ENCODE measurements at places on chromosomes 11 and 22.

DNA sequence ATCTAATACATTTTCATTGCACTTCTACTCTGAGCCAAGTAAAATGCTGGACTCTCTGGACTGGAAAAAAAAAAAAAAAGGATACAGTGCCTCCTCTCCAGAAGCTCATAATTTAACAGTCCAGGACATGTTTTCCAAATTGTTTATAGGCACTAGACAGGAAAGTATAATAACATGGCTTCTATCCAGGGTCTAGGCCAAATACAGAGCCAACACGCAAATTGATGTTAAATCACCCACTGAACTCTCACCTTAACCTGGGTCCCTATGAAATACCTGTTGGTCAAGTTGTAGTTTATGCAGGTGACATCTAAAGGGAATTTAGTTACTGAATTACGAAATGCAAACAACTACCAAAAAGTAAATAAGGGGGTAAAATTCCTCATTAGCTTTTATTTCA lies 428.7 kb upstream of the LUZP2 start:
- no peak for DNase-seq

DNA sequence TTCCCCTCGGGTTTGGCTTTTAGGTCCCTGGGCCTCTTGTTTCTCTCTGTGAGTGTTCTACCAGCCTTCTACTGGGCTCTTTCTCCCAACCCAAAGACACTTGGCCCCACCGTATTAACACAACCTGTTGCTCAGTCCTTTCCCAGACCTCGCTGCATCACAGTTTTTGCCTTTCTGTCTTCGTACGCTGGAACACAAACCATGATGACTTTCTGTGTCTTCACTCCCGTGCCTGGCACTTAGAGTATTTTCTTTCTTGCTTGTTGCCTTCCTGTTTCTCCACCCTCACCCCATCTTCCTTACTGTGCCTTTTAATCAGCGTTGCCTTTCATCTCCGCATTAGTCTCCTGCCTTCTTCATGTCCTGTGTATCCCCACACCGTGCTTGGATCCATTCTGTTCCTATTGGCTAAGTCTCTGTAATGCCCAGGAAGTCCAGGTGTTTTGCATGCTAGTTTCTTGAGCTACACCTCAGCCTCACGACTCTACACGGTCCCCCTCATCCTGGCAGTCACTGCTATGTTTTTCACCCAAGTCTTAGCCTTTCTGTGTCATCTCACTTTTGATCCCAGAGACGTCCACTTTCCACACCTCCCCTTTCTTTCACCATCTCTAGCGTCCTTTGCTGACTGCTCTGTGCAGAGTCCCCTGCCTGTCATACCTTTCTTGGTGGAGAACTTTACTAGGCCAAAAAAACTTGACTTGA lies 1.6 kb downstream of the MARK2 start:
- DNase-seq, result no peak

DNA sequence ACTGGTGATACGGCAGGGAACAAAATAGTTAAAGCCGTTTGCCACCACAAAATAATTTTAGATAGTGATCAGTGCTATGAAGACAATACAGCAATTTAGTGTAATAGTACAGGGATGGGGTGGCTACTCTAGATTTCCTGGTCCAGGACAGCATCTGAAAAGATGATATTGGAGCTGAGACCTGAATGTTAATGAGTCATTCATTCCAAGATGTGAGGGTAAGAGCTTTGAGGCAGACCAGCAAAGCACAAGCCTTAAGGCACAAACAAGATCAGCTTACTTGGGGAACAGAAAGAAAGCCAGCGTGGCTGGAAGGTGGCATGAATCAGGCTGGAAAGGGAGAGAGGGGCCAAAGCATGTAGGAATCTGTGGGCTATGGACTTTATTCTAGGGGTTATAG lies 132.3 kb downstream of the TRIM44 start:
- DNase-seq, result peak; percentile 35

GRCh38 chr11:100545970-100546369 lies 141.1 kb upstream of the ARHGAP42 start:
- no peak for DNase-seq

GRCh38 chr11:104538313-104538712 lies 359.9 kb downstream of the CASP12 start:
- DNase-seq, result no peak

GRCh38 chr11:87076874-87077429 lies 39.2 kb downstream of the TMEM135 start:
- no peak for DNase-seq

DNA sequence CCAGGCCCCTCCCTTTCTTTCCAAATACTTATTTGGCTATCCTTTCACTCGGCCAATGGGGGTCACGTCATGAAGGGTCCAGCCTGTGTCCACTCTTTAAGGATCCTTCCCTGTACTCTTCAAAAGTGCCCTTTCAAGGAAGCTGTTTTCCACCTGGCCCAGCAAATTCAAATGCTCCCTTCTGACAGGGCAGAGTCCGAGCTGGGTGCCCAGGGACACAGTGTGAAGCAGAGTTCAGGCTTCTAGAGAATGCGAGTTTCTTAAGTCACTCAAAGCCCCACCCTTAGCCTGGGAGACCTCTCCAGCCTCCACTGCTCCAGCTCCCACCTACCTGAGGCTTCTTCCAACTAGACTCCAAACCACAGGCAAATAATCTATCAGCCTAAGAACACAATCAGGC lies 5.5 kb upstream of the APOA1 start:
- no peak for DNase-seq

DNA sequence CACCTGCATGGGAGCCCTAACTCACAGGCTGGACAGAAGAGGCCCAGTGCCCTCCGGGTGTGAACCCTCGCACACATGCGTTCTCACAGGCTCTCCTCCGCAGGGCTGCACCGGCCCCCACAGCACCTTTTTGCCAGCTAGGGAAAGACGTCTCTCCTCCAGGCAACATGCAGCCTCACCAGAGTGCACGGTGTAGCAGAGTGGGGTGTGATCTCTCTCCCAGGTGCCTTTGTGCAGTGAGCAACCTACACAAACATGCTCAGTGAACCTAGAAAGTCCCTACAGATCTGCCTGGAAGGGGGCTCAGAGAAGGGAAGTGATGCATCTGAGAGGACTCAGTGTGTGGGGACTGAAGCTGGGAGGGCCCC lies 3.7 kb upstream of the CARNS1 start:
- DNase-seq, result no peak

DNA sequence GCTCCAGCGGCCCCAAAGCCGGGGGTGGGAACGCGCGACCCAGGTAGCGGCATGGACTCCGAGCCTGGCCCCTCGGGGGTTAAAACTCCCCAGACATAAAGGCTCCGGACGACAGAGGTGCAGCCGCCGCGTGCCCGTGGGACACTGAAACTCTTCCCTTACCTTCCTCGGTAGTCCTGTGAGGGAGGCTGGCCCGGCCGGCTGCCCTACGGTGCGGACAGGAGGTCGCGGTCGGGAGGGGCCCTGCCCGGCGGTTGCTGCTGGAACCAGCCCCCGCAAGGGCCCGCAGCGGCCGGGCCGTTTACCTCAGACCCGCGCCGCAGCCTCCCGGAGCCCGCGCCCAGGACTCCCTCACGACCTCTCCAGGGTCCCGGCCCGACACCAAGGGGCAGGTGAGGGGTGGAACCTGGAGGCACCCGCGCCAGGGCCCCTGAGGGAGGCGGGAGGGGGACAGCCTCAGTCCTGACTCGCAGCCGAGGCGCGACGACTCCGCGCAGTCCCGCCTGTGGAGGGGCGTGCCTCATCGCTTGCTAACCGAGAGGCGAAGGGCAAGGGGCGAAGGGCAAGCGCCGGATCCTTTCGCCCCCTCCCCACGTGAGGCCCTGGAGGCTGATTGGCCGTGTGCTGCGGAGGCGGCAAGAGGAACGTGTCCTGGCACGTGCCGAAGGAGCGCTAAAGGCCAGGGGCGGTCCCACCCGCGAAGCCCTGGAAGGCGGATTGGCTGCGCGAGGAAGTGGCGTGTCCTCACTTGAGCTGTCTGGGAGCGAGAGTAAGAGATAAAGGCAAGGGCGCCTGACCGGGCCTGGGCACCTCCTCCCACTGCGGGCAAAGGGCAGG lies at the start of gene UPB1:
UPB1 (plus strand) TSS at position 805 of the 837 bp plus-strand sequence. CDS start 72 bp downstream, outside the sequence.
- DNase-seq, result no peak

- no peak for DNase-seq
Measured at GRCh38 chr22:35910003-35910769, 118.4 kb downstream of the RBFOX2 start.

DNA sequence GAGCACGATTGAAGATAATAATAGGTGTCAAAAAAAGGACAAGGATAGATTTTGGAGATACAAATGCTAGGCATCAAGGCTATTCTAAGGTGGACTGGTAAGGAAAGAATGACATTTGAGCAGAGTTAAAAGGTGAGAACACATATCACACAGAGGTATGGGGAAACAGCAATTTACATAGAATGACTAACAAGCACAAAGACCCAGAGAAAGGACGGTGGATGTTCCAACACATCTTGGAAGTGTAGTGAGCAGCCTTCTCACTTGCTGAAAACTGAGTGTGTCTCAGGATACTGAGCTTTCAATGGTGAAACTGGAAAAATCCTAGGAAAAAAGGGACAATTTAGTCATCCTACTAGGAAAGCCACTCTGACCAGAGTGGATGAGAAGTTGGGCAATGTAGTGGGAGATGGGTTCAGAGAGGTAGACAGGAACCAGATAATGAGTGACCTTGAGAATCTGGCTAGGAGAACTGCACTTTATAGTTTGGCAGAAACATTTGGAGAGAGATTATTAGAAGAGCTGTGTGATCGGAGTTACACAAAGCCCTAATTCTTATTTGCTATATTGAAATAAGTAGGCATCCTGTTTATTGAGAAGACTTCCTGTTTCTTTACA lies 706.0 kb downstream of the KCNA4 start:
- DNase-seq, result no peak

- no peak for DNase-seq
Measured at GRCh38 chr11:17544181-17544622, at the start of gene USH1C. Gene USH1C (minus strand): TSS chr11:17544416. CDS start chr11:17544307, 109 bp downstream.

GRCh38 chr22:31253949-31254348 lies 38.3 kb downstream of the PIK3IP1 start:
- no peak for DNase-seq

GRCh38 chr11:42251984-42252383 lies 792.5 kb upstream of the LRRC4C start:
- DNase-seq, result no peak

DNA sequence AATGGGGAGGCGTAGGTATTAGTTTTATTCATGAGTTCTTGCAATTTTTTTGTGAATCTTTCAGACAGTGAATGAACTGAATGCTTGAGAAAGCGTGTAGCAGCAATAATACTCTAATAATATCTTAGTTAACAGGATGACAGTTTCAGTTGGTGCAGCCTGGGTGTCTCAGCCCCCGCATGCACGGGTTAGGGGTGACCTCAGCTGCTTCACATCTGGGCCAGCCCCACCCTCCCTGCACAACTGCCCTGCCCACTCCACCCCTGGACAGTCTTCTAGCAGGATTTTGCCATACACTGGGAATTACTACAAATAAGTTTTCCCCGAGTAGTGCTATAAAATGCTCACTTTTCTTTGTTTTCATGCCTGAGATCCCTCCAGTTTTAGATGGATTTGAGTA lies 83.2 kb downstream of the ST3GAL4 start:
- no peak for DNase-seq

- no peak for DNase-seq
Measured at GRCh38 chr22:33741025-33741424, 179.3 kb downstream of the LARGE1 start.

GRCh38 chr11:15837901-15838489 lies 518.4 kb downstream of the SOX6 start:
- no peak for DNase-seq

- DNase-seq, result no peak
Measured at GRCh38 chr11:19426011-19426755, 185.4 kb upstream of the E2F8 start.

GRCh38 chr11:64241241-64241490 lies 271 bp downstream of the FKBP2 start:
- DNase-seq, result peak; percentile 98

DNA sequence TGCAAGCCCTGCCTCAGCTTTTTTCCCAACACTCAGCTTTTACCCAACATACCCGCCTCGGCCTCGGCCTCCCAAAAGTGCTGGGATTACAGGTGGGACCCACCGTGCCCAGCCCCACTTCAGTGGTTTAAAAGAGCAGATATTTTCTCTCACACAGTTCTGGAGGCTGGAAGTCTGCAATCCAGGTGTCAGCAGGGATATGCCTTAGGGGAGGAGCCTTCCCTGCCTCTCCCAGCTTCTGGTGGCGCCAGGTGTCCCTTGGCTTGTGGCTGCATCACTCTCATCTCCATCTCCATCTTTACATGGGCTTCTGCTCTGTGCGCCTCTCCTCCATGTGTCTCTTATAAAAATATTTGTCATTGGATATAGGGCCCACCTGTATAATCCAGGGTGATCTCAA lies 50.0 kb downstream of the MCHR1 start:
- no peak for DNase-seq

GRCh38 chr11:126282736-126283591 lies at the start of gene TIRAP:
Gene TIRAP (plus strand): TSS chr11:126283093. CDS start chr11:126290895, 7,802 bp downstream.
- no peak for DNase-seq

DNA sequence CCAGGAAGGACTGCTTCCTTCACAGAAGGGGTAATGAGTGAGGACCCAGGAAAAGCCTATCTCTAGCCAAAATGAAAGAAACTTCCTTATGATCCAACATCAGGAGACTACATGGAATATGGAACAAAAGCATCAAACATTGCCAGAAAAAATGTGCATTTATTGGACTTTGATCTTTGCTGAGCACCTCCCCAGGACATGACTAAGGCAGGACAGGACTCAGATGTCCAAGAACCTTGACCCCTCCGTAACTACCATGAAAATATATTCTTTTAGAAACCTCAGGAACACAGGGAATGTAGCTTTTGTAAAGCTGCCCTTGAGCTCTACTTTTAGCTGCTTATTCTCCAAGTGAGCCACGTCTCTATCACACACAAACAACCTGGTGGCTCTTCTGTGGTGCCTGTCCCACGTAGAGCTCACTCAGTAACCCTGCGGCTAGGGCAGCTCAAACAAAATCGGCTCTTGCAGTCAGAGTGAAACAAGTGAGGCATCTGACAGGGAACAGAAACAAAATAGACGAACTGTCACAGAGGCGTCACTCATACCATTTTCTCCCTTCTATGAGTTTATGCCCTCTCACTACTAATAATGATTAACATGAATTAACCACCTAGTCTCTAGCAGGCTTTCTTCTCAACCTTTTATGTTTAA lies 471.5 kb upstream of the API5 start:
- no peak for DNase-seq

DNA sequence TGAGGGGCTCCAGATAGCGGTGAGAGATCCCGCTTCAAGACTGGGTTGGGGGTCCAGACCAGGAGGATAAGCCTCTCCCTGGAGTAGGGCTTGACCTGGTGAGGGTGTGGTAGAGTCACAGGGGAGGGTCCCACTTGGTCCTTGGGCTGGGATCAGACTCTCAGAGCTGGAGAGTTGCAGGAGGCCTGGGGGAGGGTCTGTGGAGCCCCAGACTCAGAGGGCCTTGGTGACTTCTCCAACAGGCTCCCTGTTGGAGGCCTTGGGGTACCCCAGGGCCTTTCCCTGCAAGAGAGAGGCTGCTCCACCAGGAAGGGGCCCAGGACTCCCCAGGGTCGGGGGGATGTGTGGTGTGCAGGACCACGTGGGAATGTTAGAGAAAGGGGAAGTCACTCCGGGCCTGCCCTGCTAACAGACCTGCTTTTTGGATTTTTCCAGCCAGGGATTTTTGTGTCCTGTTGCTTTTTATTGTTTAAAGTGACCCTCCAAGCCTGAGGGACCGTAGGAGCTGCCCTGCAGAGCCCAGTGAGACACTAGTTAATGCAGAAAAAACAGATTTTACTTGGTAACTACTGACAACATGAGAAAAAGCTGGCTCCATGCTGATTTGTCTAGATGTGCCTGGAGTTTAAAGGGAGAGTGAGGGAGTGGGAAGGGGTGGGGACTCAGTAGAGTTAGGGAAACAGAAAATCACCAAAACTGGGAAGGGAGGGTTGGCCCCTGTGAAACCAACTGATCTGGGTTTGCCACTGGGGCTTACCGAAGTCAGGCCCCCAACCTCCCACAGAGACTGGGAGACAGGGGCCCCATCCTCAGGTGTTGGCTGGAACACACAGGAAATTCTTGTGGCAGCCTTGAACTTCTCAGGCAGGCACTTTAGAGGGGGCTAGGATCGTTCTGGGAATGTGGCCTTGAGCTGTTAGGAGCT lies 801 bp upstream of the TXNRD2 start:
- DNase-seq, result peak; percentile 63

Data from COLO829 (cell line).